Stimulated activated CD8-positive, alpha-beta memory T cell treated with anti-CD3 and anti-CD28 coated beads, Interleukin-4, amount 100 ng/mL, for 1 hour (primary cell): ENCODE measurements at places on chromosomes 11 and 22.

DNA sequence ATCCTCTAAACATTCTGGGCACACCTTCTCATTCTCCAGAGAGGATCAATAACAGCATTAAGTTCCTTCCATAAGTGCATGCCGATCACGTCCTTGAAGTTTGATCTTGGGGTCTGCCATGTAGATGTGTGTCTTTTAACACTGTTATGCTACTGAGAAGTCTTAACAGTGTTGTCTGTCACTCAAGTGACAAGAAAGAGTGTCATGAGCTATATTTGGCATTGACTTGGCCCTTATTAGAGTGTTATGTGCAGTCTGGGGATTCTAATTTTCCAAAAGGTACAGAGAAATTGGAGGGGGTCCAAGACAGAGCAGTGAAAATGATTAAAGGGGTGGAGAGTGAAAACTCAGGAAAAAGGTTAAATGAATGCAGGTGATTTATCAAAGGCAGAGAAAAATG lies 107.1 kb upstream of the OPCML start:
- no peak for DNase-seq

DNA sequence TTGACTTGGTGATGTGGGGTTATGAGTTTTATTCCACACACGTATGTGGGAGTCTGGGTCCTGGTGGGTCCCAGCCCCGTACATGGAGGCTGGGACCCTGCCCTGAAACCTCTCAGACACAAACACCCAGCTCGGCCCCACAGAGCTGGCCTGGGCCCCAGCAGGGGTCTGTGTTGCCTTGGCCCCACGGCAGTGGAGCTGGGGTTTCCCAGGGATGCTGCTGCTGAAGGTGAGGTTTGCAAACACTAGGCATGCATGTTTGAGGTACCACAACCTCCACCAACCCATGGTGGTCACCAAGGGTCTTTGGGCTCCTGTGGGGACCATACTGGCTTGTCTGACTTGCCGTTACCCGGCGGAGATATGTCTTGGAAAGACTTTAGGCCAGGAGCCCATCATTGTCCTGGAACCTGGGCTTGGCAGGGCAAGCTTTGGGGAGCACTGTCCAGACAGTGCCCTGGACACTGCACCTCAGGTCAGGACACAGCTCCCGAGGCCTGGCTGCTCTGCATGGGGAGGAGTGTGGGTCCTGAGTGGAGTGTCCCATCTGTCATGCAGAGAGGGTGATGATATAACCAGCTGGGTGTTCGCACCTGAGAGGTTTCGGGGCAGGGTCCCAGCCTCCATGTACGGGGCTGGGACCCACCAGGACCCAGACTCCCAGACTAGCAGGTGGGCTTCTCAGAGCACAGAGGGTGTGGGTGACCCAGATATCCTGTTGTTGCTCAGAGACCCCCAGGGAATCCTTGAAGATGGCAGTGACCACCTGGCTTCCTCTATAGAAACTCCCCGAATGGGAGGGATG lies 63.3 kb downstream of the KCNQ1 start:
- no peak for DNase-seq

DNA sequence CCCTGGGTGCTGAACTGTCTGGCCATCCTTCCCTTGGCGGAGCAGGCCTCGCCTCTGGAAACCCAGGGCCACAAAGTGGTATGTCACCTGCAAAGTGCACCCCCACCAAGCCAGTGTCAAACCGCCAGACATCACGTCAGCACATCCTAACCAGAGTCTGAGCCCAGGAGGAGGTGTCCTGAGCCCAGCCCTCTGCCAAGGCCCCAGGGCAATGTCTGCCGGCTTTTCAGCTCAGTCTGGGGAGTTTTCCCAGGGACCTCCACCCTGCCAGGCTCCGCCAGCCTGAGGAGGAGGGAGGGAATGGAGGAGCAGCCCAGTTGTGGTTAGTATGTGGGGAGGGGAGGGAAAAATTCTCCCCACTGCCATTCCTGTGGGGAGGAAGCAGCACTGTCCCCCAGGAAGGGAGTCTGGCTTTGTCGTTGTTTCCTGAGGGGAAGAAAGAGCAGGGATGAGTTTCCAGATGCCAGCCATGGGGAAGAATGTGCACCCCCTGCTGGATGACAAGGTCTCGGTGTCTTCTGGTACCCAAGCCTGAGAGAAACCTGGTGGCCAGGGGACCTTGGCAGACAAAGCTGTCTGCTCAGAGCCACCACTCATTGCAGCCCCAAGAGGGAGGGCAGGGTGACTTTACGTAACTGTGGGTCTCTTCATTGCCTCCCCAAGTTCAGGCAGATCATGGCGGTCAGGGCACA lies 81.4 kb upstream of the CD82 start:
- no peak for DNase-seq

GRCh38 chr11:122261546-122261945 lies 145.5 kb upstream of the BLID start:
- DNase-seq = no peak

- DNase-seq = no peak
Measured at GRCh38 chr22:24338726-24339451, 68.3 kb downstream of the SPECC1L start.

DNA sequence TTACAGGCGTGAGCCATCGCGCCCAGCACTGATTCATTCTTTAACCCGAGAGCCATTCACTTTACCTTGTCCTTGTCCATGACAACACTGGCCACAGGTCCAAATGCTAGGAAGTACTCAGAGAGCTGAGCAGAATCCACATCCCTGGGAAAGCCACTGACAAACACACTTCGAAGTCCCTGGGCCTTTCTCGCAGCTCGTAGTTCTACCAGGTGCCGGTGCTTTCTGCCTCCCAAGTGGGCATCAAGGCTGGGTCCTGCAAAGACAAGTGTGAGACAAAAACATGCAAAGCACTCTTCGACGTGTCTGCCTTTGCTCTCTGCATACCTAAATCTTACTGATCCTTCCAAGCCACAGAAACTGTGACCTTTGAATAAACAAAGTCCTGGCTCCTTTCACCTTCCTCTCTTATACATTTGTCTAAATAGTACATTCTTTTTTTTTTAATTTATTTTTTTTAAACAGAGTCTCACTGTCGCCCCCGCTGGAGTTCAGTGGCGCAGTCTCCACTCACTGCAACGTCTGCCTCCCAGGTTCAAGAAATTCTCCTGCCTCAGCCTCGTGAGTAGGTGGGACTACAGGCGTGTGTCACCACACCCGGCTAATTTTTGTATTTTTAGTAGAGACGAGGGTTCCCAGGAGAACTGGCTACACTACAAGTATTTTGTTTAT lies 2.2 kb downstream of the TUT1 start:
- DNase-seq = no peak

DNA sequence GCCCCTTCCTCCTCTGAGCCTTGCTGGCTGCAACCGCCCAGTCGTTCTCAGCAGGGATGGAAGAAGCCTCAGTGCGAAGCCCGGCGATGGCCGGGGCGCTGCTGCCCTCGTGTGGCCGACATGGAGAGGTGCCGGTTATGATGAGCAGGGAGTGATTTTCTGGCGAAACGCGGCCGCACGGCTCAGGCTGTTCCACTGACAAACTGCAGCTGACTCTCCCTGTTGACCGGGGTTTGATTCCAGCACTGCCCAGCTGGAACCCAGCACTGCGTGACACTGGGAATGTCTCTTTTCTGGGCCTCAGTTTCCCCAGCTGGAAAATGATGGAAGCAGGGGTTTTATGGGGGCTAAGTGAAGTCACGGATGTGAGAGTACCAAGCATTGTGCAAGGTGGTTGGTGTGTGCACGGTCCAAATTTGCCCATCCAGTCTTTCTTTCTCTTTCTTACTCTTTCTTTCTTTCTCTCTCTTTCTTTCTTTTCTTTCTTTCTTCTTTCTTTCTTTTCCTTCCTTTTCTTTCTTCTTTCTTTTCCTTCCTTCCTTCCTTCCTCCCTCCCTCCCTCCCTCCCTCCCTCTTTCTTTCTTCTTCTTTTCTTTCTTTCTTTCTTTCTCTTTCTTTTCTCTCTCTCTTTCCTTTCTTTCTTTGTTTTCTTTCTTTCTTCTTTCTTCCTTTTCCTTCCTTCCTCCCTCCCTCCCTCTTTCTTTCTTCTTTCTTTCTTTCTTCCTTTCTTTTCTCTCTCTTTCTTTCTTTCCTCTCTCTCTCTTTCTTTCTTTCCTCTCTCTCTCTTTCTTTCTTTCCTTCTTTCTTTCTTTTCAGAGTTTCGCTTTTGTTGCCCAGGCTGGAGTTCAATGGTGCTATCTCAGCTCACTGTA lies 25.8 kb upstream of the MPPED1 start:
- DNase-seq = peak; percentile 32

DNA sequence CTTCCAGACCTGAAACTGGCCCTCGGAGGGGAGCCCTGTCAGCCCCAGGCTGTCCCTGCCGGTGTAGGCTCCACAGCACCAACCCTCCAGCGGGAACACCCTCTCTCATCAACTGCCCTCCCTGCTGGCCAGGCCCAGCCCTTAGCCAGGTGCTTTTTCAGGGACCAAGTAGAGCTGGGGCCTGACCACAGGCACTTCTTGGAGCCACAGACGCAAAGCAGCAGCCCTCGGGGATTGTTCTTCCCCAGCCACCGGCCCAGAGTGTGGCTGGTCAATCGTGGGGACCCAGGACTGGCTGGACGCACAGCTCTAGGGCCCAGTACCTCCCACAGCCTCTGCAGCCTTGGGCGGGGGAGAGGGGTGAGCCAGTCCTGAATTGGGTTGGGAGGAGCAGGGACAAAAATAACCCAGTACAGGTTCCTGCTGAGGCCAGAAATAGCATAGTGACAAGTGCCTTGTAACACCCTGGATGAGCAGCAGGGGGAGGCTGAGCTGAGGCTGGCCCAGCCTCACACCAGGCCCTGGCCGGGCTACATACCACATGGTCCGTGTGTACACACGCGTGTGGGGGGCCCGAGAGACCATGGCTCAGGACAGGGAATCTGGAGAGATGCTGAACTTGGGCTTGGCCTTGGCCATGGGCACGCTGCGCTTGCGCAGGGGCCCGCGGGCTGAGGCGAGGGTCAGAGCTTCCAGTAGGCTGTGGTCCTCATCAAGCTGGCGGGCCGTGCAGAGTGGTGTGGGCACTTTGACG lies 2.0 kb downstream of the KCNJ11 start:
- DNase-seq = no peak

- DNase-seq = no peak
Measured at GRCh38 chr11:32121012-32121411, 30.1 kb downstream of the RCN1 start.

GRCh38 chr11:126748793-126749192 lies 251.8 kb downstream of the KIRREL3 start:
- no peak for DNase-seq

DNA sequence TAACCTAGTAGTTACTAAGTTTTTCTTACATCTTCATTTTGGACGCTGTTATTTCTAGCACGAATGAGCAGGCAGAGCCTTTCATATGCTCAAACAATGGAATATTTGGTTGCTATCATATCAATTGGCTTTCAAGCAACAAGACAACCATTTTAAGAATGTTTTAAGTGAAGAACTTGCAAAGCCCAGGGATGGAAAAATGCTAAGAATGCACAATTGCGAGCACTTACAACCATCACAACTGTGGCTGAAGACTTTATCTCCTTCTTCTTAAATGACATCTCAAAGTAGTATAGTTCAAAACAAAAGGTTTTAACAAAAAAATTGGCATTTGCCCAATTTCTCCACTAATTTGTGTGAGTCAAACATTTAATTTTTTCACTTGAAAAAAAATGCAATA lies 8.3 kb upstream of the MMP1 start:
- DNase-seq = no peak

DNA sequence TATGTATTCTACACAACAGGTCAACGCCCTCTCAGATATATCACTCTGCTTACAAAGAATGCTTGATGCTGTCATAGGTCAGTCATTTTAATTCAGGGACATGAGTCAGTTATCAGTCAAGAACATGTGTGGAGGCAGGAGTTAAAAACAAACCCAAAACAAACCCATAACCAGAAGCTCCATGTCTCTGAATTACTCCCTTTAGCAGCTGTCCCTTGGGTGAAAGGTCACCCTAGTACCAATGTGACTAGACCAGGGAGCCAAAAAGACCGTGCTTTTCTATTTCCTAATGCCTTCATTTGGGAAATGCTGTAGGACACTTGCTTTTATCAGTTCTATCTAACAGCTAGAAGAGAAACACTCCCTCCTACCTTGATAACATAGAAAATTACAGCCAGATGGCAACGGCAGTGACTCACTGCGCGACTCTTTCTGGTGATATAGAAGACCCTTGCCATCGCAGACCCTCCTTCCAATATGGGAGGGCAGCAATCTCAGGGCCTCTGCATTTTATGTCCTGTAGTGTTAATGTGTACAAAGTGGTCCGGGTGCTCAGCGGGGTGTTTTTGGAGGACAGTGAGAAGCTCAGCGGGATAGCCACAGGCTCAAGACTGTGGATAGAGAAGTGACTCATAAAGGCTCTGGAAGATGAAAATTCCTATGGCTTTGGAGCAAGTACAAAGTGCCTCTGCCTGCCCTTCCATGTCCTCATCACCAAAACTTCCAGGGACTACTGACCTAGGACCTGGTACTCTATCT lies 24.8 kb downstream of the APOL5 start:
- DNase-seq = no peak

GRCh38 chr11:68839054-68839865 lies 2.5 kb downstream of the CPT1A start:
- peak; percentile 90 for DNase-seq

GRCh38 chr11:6201481-6201880 lies 2.5 kb downstream of the OR52W1 start:
- DNase-seq = no peak

DNA sequence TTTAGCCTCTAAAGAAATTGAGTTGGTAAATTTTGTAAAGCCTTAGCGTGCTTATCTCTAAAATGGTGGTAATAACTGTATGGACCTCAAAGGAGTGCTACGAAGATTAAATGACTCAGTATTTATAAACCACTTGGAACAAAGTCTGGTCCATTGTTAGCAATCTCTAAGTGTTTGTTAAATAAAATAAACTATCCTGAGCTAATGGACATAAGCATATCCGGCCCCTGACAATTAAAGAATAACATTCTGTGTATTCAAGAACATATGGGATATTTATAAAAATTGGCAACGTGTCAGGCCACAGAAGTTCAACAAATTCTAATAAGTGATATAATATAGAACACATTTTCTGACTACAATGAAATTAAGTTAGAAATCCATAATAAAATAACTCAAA lies 71.0 kb downstream of the MYEOV start:
- no peak for DNase-seq

DNA sequence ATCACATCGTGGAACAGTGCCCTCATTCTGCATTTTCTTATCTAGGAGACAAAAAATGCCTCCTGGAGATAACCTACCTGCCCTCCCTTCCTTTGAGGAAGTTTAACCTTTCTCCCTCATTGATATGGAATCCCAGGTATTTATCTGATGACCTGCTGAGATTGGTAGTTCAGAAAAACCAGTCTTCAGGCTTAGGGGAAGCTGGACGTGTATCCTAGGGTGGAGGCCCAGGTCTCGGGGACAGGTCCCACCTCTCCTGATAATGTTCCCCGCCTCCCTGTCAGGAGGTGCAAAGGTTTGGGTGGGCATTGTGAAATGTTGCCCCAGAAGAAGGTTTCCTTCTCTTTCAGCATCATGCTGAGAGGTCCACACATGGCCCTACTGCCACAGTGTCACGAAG lies 186.9 kb upstream of the NAV2 start:
- DNase-seq = no peak

DNA sequence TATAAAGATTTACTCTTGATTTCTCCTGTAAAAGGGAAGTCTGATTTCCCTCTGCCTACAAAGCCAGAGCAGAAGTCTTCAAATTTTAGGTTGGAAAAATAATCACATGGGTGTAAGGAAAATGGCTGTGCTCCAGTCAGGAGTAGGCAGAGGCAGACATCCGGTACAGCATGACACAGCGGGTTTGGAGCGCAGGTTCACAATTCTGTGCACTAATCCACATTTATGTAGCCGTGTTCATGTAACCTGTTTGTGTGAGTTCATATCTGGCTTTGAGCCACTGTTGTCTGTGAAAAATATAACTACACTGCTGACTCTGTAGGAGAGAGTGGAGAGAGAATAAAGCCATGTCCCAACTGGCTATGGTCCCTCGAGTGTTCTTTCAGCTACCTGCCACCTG lies 248.0 kb downstream of the CASP12 start:
- DNase-seq = no peak

GRCh38 chr11:16605389-16605893 lies 133.0 kb upstream of the C11orf58 start:
- no peak for DNase-seq
